ENCODE measurements at places on chromosomes 4 and X.

GRCh38 chrX:66674506-66674905 is 35.6 kb upstream of the EDA2R start:
- no peak for DNase-seq

GRCh38 chrX:112630187-112630586 is 49.6 kb downstream of the LHFPL1 start:
- DNase-seq = no peak

DNA sequence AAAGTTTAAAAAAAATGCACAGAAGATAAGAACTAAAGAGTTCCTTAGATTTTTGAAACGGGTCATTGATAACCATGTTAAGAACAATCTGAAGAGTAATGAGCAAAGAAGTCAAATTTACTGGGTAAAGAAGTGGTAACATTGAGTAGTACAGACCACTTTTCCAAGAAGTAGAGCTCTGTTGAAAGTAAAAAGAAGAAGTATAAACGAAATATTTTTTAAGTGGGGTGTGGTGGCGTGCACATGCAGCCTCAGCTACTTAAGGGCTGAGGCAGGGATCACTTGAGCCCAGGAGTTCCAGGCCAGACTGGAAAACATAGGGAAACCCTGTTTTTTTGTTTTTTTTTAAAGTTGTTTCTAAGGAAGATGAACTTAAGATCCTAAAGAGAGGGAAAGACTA is 68.5 kb downstream of the UBA6 start:
- no peak for DNase-seq

DNA sequence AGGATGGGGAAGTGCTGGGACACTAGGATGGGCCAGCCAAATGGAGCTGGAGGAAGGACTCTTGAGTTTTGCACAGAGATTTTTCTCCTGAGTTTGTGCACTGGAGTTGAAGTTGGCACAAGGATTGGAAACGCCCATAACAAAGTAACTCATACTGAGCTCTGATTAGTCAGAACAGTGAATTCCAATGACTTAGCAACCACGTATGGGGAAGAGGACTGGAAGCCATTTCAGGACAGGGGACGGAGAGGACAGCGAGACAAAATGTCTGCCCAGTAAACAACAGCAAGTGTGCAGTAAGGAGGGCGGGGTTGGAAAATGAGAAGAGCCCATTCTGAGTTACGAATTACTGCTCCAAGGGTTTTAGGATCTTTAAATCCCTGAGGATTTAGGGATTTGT is 5.9 kb downstream of the RIPPLY1 start:
- no peak for DNase-seq

DNA sequence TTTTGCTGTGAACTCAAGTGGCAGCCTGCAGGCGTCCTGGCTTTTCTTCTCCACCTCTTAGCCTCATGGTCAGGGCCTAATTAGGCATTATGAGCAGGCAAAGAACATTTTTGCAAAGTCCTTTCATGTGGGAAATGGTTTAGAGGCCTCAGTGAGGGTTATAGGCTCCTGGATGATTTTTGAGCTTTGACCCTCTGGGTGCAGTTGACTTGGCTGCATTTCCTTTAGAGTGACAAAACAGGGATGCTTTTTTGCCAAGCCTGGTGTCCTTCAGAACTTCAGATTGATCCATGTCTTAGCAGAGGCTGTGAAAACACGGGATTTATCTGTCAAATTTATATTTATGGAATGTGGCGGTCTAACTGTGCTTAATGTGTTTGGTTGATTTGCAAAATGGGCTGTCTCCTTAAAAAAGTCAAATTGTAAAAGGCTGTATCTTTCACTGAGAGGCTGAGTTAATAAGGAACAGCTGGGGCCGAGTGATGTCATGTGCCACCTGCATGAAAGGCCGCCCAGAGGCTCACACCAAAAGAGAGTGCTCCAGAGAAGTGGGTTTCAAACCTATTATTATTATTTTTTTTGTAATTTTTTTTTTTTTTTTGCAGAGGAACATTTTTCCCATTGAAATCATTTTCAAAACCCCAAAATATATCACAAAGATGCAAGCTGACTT is 192.2 kb upstream of the ARX start:
- no peak for DNase-seq

DNA sequence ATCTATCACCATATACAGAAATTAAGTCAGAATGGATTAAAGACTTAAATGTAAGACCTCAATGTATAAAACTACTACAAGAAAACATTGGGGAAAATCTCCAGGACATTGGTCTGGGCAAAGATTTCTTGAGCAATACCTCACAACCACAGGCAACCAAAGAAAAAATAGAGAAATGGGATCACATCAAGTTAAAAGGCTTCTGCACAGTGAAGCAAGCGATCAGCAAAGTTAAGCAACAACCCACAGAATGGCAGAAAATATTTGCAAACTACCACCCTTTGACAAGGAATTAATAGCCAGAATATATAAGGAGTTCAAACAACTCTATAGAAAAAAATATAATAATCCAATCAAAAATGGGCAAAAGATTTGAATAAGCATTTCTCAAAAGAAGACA is 236.9 kb upstream of the EMCN start:
- no peak for DNase-seq
